ENCODE measurements at places on chromosomes 6 and 20.

DNA sequence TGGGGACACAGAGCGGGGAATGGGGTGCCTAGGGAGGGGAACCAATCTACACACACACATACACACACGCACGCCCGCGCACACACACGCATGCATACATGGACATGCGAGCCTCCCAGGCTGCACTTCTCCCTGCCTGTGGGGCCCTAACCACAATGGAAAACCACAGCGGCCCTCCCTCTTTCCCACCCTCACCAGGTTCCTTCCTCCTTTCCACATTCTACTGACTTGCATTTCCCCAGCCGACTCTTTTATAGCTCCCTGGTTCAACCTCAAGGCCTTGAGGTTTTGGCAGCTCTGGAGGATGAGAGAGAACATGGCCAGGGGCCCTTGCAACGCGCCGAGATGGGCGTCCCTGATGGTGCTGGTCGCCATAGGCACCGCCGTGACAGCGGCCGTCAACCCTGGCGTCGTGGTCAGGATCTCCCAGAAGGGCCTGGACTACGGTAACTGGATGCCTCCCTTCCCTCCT lies at the start of gene BPI:
BPI (plus strand) TSS at position 249 of the 472 bp plus-strand sequence; CDS start at position 317, 68 bp downstream.
- no peak for DNase-seq

- no peak for DNase-seq
Observed at GRCh38 chr6:159682810-159683209, 10.2 kb downstream of the SOD2 start.

- no peak for DNase-seq
Observed at GRCh38 chr6:142726616-142727015, 218.4 kb downstream of the HIVEP2 start.

GRCh38 chr20:43507150-43508080 lies at the start of gene L3MBTL1:
TSS of gene L3MBTL1 (plus strand) at chr20:43507697. CDS start at chr20:43513504, 5,807 bp downstream.
- DNase-seq, result no peak

DNA sequence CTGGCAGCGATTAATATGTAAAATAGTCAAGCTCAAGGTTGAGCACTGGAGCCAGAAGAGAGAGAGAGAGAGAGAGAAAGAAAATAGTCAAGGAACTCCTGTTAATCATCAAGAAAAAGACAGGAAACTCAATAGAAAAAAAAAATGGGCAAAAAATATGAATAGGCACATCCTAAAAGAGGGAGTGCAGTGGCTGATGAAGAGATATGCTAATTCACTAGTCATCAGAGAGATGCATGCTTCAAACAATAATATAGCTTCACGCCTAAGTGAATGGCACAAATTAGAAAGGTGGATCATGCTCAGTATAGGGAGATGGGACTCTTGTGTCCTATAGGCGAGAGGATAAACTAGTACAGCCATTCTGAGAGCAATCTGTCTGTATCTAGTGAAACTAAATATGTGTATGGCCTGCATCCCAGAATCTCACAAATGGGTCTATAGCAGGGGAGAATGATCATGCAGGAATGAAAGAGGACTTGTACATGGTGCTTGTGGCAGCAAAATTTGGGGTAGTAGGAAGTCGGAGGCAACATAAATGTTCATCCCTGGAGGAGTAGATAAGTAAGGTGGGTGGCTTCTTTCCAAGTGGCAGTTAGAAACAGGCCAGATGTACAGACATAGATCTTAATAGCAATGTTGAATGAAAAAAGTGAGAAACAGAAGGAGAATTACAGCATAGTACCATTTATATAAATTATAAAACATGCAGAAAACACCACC lies 176.8 kb downstream of the VEGFA start:
- no peak for DNase-seq

GRCh38 chr6:13395272-13396237 lies 67.2 kb upstream of the TBC1D7 start:
- DNase-seq, result no peak

- DNase-seq, result no peak
Observed at GRCh38 chr20:7708112-7708511, 232.1 kb downstream of the HAO1 start.

GRCh38 chr20:8470156-8470555 lies 338.1 kb downstream of the PLCB1 start:
- no peak for DNase-seq

GRCh38 chr6:151186804-151187330 lies 52.9 kb upstream of the AKAP12 start:
- no peak for DNase-seq

DNA sequence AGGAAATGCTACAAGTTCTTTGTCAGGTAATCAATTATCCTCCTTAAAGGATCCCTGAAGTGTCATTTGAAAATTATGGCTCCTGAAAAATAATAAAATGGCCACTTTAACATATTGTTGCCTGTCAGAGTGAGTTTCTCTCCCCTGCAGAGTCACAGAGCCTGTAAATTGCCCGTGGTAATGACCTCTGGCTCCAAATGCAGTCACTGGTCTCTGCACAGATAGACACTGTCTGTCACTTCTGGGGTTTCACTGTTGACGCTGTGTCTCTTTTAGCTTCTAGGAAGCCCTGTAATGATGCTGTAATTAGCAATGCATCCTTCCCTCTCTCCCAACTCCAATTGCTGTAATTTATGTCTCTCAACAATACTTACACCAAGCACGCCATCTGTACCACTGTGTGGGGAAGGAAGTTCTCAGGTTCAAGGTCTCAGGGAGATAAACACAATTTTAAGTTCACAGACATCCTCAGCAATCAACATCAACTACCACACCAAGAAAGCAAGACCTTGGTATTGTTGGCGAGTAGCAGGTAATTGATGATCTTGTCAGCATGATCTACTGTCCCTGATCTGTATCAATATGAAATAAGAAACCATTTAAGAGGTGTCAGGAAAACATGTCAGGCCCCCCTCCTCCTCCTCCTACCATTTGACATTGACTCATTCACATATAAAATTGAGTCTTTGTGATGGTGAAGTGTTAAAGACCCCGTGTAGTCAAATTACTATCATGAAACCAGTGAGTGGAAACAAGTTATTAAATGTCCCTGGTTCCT lies 91.2 kb upstream of the SULF2 start:
- DNase-seq, result no peak

GRCh38 chr6:146551545-146551944 lies 7.9 kb downstream of the RAB32 start:
- no peak for DNase-seq

DNA sequence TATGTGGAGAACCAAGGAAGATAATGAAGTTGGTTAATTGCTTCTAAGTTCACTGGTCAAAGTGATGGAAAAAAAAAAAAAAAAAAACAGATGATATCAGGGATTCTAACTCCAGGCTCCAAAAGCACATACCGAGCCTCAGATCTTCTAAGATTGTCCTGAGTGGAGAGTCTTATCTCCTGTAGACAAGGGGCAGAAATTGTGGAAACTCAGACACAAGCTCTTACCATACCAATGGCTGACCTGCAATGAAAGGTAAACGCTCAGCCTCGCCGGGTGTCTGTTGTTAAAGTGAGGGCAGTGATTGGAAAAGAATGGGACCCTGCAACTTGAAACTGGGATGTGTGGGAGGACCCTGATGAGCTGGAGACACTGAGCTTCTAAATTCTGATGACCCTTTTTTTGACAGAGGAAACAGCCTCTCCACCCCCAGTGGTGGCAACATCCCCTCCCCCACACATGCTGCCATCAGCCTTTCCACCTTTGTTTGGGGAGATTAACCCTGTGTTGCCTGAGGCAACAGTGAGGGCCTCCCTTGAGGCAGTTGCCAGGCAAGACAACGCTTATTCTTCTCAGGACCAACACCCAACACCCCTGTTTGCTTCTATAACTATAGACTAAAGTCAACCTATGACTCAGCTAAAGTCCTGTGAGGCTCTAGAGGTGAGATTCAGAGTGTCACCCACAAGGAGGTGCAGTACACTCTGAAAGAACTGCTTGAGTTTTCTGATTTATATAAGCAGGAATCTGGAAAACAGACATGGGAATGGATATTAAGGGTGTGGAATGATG lies 154.0 kb downstream of the THBS2 start:
- DNase-seq, result no peak

DNA sequence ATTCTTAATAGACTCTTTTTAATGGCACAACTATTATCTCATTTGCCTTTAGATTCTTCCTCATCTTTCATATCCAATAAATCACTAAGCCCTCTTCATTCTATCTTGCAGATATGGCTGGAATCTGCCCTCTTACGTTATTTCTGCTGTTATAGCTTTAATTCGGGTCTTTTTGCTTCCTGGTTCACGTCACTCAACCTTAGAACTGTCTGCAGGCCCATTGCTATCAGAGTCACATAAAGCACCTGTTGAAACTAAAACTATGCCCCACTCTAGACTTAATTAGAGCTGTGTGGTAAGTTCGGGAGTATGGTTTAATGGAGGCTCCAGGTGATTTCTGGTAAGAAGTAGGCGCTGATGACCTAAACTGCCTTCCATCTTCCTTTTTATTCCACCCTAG lies 988 bp downstream of the QRSL1 start:
- no peak for DNase-seq

DNA sequence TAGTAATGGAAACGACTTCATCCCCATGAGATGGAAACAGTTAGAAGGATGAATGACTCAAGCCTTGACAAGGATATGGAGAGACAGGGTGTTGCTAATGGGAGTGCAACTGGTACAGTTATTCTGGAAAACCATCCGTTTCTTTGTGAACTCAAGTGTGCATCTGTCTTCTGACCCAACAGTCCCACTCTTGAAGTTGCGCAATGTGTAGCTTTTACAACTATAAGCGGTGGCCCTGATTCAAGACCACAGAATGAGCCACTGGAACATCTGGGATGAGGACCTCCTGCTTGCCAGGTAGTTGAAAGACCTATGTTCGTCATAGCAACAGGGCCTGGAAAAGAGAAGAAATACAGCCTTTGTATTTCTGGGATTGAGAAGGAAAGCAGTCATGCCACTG lies 115.8 kb upstream of the GMDS start:
- DNase-seq, result no peak

DNA sequence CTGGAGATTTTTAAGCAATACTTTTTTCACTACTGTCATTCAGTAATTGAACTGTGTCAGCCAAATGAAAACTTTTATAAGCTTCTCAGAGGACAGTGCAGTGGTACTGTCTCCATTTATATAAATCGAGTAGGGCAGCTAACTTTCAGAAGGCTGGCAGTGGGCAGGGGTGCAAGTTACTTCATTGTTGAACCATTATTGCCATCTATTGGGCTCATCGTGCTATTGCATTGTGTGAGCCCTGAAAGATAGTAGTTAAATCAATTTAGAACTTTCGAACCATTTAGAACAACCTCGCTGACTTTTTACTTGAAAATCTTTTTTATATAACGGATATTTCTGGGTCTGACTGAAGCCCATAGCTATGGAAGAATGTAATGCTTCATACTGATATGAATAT lies 347.8 kb upstream of the PLCB4 start:
- DNase-seq, result no peak

GRCh38 chr6:100112855-100113508 lies 119.0 kb upstream of the MCHR2 start:
- no peak for DNase-seq

- no peak for DNase-seq
Observed at GRCh38 chr6:22512686-22513427, 56.5 kb upstream of the HDGFL1 start.

- DNase-seq, result no peak
Observed at GRCh38 chr20:51488331-51488730, 54.2 kb downstream of the NFATC2 start.

DNA sequence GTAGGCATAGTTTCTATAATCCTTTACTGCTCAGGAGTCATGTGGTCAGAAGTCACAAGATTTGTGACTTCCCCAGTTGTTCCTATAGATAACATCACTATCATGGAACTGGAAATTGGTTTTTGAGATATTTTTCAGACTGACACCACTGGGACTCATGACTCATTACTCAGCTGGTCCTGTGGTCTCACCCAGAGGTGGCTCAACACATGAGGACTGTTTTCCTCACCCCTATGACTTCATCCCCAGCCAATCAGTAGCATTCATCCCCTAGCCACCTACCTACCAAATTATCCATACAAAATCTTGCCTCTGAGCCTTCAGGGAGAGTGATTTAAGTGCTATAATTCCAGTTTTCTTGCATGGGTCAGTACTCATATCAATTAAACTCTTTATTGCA lies 1217.7 kb downstream of the EPHA7 start:
- DNase-seq, result no peak

DNA sequence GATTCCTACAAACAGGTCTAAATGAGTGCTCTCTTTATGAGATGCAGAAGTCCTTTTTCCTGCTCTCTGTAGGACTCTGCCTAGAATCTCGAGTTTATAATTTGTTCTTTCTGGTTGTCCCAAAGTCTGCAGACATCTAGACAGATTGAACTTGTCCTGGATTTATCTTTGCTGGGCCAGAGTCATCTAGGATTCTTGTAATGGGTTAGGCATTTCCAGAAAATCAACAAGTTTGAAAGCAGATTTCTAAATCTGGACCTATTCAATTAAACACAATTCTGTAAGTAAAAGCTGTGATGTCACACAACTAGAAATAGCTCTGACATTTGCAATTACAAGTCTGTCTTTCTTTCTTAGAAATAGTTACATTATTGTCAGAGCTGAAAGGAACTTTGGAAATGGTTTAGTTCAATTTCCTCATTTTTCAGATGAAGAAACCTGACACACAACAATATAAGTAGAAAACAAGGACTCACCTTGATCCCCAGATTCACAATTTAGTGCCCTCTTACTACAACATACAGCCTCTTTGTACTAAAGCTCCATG lies 4.2 kb upstream of the RSPO3 start:
- DNase-seq, result no peak

DNA sequence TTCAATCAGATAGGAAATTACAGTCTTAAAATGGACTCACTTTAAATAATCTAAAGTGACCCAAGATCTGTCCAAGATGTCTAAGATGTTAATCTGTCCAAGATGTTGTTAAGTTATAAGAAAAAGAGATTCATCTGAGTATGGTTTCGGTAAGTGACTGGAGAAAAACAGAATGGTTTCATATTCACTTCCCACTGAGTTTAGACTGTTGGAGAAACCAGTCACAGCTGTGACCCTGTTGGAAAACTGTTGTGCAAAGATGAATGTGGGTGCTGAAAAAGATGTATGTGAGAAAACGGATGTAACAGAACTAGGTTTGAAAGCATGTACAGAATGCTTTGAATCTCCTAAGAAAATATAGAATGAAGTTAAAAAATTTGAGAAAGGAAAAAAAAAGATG lies 325.9 kb downstream of the COL12A1 start:
- no peak for DNase-seq

GRCh38 chr6:41153451-41153850 lies 696 bp downstream of the TREML1 start:
- DNase-seq, result no peak

DNA sequence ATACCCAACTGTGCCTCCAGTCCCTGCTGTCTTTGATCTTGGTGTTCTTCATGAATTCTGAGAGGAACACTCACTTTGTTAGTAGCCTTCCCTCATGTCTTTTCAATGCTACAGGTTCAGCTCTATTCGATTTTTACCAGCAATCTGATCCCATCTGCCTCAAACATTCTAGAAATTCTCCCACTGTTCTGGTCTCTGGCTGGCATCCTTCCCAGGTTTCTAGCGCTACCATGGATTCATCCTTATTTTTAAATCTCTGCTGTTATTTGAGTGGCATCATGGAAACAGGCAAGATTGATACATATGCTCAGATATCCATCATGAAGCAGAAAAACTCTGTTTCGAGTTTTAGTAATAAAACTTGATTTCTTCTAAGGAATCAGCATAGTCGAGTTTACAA lies 94.8 kb downstream of the GRM1 start:
- no peak for DNase-seq
